ENCODE measurements at places on chromosomes 5 and 9.

DNA sequence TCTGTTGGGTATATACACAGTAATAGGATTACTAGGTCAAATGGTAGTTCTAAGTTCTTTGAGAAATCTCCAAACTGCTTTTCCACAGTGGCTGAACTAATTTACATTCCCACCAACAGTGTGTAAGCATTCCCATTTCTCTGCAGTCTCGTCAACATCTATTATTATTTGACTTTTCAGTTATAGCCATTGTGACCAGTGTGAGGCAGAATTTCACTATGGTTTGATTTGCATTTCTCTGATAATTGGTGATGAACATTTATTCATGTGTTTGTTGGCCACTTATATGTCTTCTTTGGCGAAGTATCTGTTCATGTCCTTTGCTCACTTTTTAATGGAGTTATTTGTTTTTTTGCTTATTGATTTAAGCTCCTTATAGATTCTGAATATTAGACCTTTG lies 596.2 kb upstream of the DAB2 start:
- DNase-seq = no peak

DNA sequence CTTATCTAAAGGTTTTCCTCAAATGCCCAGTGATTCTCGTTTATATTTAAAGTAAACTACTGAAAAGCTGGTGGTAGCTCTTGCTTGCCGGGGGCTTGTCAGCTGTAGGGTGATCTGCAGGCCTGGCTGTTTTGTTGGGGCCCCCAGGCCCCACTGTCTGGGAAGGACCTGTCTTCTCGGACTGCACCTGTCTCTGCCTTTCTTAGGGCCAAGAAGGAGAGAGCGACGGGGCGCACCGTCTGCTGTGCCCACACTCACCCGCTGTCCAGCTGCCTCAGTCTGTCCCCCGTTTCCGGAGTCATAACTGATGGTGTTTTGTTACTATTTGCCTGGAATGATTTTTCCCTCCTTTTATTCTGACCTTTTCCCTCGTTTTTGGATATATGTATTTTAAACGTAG lies 94.1 kb upstream of the CACNA1B start:
- no peak for DNase-seq

DNA sequence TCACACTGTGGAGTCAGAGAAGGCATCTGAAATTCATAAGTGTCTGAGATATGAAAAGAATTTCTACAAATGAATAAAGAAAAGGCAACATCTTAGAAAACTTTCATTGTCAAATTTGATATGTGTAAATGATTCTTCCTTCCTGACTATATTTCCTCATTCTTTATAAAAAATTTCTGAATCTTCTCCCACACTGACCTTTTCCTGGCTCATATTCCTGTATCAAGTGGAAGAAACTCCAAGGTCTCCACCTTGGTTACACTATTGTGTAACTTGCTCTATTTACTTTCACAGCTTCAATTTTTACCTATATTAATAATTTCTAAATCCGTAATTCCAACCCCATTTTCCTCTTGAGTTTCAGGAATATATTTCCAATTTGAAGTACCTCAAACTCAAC lies 93.5 kb upstream of the FBXL7 start:
- no peak for DNase-seq

DNA sequence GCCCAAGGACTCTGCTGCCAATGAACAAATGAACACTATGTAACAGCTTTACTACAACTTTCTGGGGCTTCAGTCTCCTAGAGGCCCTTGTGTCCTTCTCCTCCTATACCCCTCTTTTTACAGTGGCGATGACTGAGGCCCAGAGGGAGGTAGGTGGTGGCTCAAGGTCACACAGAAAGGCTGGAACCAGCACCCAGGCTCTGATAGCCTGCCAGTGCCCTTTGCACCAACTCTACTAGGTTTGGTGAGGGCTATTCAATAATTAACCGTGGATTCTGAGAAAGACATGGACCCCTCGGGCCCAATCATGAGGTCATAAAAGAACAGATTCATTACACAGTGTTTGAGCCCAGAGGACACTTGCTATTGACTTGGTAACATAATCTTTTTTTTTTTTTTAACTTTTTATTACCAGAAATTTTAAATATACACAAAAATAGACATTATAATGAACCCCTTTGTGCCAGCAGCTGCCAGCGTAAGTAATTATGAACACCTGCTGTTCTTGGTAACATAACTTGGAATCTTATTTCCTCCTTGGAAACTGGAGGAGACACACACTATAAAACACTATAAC lies 6.1 kb upstream of the ALDH1B1 start:
- DNase-seq = no peak

- DNase-seq = no peak
Measured at GRCh38 chr5:54792611-54793404, 192.6 kb downstream of the ESM1 start.

- DNase-seq = no peak
Measured at GRCh38 chr5:170641589-170642031, 137.8 kb downstream of the KCNIP1 start.

DNA sequence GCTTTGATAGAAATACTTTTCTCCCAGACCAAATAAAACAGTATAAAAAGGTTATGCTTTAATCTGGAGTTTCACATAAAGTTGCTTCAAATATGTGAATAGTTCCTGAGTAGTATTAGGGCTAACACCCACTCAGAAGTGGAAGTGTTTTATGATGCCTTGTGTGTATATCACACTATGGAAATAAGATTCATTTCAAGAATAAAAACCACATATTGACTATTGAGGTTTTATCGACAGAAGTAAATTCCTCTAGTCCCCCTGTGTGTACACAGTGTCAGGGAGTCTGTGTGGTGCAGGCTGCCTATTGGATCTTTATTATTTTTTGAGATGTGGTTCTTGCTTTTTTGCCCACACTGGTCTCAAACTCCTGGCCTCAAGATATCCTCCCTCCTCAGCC lies 20.8 kb upstream of the LRRTM2 start:
- DNase-seq = no peak

- DNase-seq = no peak
Measured at GRCh38 chr9:7510199-7510598, 289.4 kb downstream of the DMAC1 start.

DNA sequence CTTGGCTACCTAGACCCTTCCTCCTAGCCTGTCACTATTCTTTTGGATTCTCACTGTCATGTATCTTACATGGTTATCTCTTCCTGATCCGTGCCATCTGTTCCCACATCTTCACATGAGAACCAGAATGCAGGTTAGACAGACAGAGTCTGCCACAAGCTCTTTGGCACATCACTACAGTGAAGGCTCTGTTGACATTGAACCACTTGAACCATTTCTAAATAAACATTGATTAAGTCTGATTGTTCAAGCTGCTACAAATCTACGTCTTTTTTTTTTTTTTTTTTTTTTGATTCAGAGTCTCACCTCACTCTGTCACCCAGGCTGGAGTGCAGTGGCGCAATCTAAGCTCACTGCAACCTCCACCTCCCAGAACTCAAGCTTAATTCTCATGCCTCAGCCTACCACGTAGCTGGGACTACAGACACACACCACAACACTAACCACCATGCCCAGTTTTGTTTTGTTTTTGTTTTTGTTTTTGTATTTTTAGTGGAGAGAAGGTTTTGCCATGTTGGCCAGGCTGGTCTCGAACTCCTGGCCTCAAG lies 85.1 kb upstream of the LRRTM2 start:
- DNase-seq = no peak

DNA sequence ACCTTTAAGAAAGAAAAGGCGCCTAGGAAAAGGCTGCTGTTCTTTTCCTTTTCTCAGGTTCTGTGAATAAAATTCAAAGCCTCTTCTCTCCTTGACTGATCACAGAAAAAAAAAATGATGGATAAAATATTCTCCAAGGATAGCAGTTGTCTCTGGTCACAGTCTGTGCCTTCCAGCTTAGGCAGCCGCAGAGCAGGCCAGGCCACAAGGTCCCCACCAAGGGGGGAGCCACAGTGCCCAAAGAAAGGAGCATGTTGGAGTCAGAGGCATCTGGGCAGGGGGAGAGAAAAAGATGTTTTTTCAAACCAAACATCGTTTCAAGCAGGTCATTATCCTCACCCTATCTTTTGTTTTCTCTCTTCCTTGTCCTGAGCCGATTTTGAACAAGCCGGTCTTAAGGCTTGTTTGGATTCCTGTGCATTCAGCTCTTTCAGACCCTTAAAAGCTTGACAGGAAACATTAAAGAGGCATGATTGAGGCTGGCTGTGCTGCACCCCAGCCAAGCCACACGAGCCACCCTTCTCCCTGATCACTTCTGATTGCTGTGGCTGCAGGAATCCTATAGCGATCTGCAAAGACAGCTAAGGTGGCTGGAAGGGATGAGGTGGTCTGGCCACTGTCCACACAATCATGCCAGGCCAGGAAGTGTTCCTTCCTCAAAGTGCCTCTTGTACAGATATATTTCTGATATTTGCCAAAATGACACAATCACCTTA lies 284.6 kb upstream of the TLE4 start:
- no peak for DNase-seq

DNA sequence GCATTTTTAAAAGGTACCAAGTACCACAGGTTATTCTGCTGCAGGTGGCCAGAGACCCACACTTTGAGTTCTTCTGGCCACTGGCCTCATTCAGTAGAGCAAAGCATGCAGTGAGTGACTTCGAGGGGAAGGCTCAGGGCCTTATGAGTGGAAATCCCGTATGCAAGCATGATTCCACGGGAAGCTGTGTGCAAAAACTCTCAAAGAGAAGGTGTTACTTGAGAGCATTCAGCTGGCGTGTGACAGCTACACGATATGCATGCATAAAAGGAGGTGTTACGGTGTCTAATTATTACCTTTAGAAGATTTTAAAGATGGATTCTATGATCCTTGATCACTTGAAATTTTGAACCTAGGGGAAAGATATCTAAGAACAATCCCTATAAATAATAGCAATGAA lies 160.3 kb downstream of the ENC1 start:
- no peak for DNase-seq

DNA sequence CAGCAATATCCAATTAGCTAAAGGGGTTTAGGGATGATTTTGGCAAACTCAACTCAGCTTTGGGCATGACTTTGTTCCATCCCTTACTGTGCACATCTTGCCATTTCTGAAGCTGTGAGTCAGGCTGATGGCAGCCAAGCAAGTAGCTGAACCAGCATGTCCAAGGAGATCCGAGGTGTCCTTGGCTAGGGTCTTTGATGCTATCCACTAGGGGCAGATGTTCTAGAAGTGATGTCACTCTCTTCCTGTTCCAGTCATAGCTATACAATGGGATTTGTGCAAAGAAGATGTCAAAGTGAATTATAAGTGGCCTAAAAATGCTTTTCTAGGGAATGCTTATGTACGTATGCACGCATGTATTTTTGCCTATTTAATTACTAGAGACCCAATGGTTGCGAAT lies 160.8 kb upstream of the PAPPA start:
- no peak for DNase-seq

DNA sequence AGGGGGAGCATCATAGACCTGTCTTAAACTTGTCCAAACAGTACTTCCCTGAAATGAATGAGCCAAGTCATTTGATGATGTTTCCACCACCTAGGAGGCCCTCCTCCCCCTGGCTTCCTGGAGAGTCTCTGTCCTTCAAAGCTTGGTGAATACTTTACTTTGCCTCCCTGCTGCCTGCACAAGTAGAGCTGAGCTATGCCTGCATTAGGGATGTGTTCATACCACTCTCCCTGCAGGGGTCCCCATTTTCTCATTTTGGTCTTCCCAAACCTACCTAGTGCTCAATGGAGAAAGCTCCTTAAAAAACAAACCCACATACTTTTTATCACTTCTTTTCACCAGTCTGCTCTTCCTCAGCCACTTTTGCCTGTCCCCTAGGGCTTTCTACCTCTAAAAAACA lies 7.7 kb downstream of the CCNI2 start:
- no peak for DNase-seq

- DNase-seq = no peak
Measured at GRCh38 chr5:150060471-150060870, 25.9 kb downstream of the CSF1R start.

- no peak for DNase-seq
Measured at GRCh38 chr9:4739587-4740387, 1.2 kb downstream of the AK3 start.

DNA sequence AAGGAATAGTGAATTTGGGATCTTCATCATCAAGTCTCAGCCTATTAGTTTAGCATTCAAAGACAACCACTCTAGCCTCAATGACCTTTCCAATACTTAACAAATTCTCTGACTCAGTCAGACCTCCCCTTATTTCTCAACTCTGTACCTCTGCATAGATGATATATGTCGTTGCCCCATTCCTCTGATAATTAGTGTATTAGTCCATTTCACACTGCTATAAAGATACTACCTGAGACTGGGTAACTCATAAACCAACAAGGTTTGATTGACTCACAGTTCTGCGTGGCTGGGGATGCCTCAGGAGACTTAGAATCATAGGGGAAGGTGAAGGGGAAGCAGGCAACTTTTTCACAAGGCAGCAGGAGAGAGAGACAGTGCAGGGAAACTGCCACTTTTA lies 8.9 kb downstream of the MRPL22 start:
- no peak for DNase-seq

DNA sequence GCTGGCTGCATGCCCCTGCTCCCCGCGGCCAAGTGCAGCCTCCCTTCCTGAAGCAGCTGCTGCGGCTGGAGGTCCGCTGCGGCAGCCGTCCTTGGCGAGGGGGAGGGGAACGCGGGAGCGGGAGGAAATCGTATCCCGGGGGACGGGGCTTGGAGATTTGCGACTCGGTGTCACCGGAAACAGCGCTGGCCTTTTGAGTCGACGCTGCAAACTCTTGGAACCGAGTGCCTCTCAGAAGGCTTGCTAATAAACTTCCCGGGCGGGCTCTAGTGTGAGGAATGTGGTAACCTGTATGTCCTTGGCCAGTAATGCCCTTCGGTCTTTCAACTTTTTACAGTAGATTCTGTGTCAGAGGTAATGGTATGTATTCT lies 82.7 kb downstream of the PTPDC1 start:
- peak; percentile 33 for DNase-seq

- DNase-seq = no peak
Measured at GRCh38 chr5:43191740-43192557, at the start of gene NIM1K. Gene NIM1K (plus strand): TSS chr5:43192225. CDS start chr5:43245776, 53,551 bp downstream.

GRCh38 chr9:123584202-123585176 lies 228.5 kb downstream of the CRB2 start:
- DNase-seq = no peak
